NCI-H748 treated with DMSO at 0.1 percent for 48 hours (cell line): ENCODE measurements at places on chromosomes 4 and X.

DNA sequence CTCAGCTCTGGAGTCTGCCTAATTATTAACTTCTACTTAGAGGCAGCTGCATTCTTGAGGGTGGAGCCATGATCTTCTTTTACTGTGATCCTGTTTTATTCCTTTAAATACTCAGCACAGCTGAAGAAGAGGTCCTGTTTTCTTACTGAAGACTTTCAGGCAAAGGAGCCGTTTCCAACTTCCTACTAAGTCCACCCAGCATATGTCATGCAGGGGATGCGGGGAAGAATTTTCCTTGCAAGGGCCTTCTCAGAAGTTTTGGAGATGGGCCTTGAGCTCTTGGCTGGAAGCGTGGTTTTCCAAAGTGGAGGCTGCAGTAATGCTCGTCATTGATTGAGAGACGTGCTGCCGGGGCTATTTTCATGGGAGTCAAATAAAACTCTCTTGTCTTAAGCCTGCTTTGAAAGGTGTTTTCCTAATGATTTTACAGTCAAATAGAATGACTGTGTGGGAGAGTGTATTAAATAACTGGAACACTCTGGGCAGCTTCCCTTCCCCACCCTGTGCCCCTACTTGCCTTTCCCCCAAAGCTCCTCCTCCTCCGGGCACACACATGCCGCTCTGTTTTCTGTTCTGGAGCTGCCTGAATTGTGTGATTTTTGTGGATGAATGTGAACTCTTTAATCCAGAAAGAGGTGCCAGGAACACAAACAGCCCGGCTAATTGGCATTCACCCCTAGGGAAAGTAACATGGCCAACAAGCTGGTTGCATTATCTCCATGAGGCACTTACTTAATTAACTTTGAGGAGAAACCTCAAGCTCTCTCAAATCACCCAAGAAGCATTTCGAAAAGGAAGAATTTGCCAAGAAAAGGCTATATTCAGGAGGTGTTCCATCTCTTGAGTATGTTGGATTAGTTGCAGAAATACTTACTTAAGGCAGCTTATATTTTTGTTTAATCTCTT, 28.1 kb downstream of the FGF2 start:
- no peak for DNase-seq

DNA sequence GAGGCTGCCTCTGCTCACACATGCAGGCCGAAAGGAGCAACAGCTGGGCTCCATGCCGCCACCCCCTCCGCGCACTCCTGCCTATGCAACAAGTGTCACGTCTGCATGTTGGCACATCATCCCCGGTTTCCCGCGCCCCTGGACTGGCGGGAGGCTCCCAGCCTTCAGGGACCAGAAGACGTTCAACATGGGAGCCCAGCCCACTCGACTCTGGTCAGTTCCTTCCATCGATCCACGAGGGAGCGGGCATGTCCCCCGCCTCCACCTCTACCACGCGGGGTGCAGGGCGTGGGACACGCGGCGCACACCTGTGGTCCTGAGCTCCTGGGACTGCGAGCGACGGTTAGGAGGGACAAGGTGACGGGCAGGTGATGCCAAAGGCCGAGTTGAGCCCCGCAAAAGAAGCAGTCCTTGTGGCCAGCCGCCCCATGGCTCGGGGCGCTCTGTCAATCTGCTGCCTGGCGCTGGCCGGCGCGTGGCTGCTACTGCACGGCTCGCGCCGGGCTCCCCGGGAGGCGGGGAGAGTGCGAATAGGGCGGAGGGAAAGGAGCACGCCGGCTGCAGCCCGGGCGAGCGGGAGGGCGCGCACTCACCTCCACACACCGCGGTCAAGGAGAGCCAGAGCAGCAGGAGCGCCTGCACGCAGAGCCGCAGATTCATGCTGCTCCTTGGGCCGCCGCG, 645 bp downstream of the APLN start:
- no peak for DNase-seq

GRCh38 chr4:83320548-83320947, 14.1 kb downstream of the HPSE start:
- no peak for DNase-seq

- DNase-seq = no peak
These were observed 27.5 kb upstream of the SULT1B1 start for GRCh38 chr4:69787879-69788278.

GRCh38 chrX:26952213-26952612, 510.9 kb downstream of the PPP4R3C start:
- DNase-seq = no peak

DNA sequence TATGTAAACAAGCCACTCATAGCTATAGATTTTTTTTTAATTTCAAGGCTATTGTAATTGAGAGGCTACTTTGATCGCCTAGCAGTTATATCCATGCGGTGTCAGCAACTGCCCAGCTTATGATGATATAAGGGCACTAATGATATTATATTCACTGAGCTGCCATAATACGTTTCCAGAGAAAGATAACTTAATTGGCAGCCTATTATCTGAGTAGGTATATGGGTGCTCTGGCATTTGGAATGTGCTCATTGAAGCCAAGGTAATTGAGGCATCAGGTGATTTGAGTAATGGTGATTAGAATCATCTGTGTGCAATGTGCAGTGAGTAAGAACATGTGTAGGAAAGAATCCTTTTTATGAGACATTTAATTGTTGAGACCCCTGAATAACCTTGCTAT, 490.0 kb downstream of the CENPC start:
- DNase-seq = no peak

DNA sequence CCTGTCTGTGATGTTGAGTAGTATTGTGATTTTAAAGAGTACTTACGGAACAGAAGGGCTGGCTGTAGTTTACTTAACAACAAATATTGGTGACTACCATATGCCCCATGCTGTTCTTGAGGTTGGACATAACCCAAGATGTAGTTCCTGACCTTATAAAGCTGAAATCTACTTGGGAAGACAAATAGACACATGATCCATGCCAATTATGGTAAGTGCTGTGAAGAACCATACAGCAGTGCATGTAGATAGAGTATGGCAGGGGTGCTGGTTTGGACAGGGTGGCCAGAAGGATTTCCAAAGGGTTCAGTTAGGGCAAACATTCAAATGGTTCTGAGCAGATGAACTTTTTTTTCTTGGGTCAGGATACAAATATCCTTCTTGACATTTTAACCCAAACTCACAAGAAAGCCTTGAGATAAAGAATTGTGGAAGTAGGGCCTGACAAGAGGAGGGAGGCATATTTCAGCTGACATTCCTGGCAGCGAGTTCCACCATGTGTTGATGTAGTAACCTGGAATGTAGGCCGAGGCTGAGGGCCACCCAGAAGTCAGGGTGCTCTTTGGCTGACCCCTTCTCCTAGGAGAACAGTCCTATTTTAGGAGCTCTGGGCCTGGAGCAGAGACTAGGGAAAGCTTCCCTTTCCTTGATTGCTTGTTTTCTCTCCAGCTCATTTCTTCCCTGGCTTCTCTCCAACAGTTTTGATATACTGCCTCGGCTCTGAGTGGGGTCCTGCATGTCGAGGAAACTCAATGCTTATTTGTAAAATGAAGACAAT, 74.2 kb downstream of the FREM3 start:
- DNase-seq = no peak

GRCh38 chrX:110178179-110178865, 139.6 kb downstream of the AMMECR1 start:
- no peak for DNase-seq

DNA sequence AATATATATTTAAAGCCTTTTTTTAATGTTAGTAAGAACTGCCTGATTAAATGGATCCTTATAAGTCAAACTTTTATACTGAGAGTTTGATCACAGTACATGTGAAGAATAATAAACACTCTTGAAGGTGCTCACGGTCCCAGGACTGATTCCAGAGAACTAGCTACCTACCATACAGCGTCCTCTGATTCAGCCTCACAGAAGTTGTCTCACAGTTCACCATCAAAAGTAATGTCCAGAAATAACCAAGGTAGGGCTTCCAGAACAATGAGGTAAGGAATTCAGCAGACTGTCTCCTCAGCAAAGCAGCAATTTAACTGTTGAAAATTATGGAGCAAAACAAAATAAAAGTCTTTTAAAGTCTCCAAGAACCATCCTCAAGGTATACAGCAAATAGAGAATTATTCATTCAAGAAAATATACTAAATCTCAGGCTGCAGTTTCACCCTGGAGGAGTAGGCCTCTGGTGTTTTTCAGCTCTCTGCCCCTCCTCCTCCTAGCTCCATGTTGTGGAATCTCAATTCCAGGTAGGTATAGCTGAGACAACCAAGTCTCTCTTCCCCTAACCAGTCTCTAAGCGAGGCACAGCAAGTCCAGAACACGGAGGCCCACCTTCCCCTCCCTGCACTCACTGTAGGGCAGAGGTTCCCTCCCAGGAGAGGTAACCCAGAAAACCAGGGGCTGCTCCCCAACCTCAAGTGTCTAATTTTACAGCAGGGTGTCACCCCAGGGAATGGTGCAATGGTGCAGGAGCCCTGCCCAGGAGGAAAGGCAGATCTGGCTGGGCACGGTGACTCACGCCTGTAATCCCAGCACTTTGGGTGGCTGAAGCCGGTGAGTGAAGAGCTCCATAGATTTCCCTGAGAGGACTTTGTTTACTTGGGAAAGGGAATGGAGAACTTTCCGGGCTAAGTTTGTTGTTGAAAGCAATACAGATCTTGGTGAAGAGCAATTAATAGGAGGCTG, 28.6 kb downstream of the FAM241A start:
- DNase-seq = no peak
